ENCODE measurements at places on chromosomes 2 and 18.

DNA sequence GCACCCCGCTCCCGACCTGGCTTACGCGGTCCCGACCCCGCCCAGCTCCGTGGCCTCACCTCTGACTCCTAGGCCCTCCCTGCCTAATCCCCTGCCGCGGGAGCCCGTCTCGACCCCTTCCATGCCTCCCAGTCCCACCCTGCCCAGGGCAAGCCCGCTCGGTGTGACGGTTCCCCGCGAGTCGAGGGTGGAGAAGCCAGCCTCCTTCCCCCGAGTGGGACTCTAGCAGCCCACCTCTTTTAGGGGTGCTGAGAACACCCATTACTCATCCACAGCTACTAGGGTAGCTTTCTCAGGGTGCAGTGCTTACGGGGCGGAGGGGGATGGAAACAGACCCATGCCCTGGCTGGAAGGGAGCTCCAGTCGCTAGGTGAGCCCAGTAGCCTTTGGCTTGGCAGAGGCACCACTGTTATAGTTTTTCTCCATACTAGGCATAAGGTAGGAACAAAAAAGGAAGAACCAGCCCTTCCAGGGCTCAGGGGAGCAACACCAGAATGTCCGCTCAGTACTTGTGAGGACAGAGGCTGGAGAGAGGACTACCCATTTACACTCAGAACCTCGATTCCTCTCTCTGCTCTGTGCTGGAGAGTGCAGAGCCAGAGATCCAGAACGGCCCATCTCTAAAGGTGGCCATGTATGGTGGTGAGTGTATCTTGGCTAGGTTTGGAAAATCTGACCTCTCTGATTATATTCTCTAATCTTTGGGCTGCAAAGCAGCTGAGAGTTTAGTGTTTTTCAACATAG, 606 bp downstream of the AGBL5 start:
- no peak for DNase-seq

DNA sequence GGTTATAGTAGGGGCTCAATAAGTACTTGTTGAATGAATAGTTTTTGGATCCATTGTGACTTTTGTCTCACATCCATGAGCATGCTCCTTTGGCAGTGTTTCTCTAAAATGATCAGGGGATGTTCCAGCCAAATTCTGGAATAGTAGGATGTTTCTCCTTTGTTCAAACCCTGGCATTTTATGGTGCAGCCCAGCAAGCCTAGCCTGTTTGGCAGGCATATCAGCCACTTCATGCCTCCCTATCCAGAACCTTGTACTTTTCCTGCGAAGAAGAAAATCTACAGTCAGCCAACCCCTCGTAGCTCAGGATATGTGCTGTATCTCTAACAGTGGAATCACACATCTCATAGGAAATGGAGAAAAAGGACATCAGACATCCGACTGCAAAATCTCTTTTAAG, 27.1 kb upstream of the RPRD1A start:
- no peak for DNase-seq

DNA sequence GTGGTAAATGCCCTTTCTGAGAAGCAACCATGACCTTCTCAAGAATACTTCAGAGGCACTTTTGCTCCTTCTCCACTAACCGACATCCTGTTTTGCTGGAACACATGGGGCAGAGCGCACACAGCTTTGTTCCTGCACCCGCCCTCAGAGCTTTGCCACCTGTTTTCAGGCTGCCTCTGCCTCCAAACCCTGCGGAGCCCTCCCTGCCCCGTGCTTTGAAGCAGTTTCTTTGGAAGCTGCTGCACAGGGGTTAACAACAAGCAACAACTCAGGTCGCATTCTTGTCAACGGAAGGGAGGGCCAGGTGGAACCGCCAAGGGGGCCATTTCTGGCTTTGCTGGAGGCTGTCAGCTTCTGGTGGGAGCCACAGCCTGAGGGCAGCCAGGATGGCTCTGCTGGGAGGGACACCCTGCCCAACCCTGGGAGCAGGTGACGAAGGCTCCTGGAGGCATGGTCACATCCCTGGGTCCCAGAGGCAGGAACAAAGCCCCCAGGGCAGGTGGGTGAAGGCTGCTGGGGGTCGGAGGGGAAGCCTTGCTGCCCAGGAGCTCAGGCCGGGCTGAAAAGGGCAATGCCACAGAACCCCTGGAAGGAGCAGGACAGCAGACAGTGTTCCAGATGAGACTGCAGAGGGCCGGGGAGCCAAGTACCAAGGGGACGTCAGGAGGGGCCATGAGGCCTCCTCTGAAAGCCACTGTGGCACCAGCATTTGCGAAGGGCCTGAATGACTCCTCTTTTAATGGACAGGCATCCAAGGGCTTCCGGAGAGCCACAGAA, 46.8 kb downstream of the MRPS5 start:
- peak; percentile 63 for DNase-seq

DNA sequence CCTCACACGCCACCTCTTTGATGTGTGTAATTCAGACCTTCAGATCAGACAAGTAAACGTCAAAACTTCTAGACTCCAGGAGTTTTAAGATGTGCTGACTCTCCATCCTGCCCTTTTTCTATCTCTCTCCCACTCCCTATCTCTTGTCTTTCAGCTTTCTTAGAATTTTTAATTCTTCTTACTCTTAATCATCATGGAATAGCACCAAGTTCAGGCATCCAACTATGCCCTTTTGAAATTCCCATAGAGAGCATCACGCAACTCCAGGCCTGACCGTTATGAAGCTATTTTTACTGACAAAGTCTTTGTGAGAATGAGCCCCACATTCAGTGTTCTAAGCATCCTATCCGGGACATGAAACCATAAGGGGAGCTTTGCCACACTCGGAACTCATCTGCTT, 62.6 kb downstream of the CTAGE1 start:
- DNase-seq = no peak

- no peak for DNase-seq
Measured at GRCh38 chr2:239313776-239314175, 87.0 kb downstream of the HDAC4 start.

DNA sequence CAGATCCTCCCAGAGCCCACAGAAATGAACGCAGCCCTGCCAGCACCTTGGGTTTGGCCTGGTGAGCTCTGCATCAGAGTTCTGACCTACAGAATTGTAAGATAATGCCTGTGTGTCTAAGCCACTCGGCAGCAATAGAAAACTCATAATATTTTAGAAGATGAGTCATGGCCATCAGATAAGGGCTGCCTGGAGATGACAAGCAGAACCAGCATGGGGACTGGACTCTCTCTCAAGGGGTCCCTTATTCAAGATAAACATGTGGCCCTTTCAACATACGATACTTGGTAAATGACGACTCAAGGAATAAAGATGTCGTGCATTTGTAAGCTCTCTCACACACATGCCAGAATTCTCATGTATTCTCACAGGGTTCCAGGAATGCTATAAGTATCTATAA, 8.5 kb upstream of the AGAP1 start:
- no peak for DNase-seq

GRCh38 chr2:173119069-173119807, 43.6 kb downstream of the MAP3K20 start:
- DNase-seq = no peak

DNA sequence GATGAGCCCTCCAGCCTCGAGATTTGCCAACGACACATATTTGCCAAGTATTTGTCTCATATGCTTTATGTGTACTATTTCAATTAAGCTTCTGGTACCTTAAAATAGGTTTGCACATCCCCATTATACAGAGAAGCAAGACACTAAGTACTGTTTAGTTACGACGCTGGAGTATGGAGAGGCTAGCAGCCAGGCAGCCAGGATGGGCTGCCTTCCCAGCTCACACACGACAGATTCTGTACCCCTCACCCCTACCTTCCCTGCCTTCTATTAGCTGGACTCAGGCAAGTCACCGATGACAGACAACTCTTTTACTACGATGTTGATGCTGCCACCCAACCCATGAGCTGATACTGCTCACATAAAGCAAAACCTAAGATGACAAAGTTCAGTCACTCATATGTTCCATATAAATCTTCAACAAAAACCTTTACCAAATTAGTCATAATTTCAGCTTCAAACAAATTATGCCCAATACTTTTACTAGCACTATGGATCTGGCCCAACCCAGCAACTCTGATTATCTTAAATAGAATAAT, 17.0 kb downstream of the PDIA6 start:
- DNase-seq = no peak

- DNase-seq = no peak
Measured at GRCh38 chr2:29628862-29629261, 292.5 kb downstream of the ALK start.

DNA sequence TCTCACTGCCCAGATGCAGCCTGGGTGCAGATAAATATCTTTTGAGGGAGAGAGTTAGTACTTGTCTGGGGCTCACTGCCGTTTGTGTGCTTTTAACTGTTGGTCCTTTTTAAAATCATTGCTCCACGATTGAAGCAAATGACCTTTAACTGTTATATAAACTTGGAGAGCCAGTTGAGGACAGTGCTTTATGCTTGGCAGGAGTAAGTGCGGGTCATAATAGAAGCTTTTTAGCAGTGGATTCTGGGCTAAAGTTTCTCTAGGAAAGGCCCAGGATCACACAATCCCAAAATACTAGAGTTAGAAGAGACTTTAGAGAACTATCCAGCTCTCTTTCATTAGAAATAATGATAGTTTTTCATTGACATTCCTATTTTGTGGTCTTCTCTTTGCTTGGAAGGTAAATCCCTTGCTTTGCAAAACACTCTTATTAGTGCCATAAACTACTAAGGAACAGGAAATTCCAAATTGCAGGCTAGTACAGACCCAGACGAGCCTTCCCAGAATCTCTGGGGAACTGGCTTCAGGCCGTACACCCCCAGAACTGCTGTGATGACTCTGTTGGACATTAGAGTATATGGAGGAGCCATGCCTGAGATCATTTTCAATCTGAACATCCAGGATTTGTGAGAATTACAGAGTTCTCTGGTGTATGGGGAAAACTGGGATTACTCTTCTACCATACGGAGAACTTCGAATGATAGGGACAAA, 19.1 kb downstream of the LIMS1 start:
- no peak for DNase-seq

DNA sequence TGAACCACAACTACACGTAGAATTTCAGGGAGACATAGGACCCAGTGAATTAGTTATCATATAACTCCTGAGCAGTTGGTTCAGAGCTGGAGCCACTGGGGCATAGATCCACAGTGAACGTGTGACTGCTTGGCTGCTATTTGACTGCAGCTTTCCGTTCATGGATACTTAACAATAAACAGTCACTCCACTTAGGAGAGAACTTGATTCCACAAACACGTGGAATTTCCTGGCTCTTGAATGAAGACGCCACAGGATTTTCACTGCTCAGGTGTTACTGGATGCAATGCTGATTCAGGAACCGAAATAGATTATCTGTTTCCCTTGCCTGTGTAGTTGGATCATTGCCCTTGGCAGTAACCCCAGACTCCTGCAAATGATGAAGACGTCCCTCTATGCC, 679.1 kb upstream of the ZEB2 start:
- DNase-seq = no peak

- DNase-seq = no peak
Measured at GRCh38 chr2:239910851-239911640, 114.1 kb downstream of the NDUFA10 start.

- no peak for DNase-seq
Measured at GRCh38 chr2:216236486-216236885, 127.3 kb downstream of the XRCC5 start.

- DNase-seq = no peak
Measured at GRCh38 chr2:136242100-136242499, 124.2 kb upstream of the CXCR4 start.

DNA sequence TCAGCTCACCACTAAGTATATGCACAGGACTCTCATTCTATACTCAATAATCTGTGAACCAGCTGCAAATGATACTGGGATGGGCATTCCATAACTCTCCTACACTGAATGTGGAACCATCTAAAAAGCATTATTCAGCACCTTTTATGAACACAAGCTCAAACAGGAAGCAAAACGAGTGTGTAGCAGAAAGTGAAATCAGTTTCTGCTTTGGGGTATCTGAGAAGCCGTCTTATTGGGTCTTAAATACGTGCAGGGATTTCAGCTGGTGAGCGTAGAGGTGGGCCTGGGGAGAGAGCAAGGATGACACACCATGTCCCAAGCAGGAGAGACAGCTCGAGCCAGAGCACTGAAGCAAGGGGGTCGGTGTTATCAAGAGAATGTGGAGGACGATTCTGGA, 120.0 kb upstream of the TTN start:
- no peak for DNase-seq

- no peak for DNase-seq
Measured at GRCh38 chr2:86027922-86028765, 77.5 kb downstream of the POLR1A start.

GRCh38 chr18:58045242-58046092, 1.4 kb downstream of the NEDD4L start:
- DNase-seq = peak; percentile 13

DNA sequence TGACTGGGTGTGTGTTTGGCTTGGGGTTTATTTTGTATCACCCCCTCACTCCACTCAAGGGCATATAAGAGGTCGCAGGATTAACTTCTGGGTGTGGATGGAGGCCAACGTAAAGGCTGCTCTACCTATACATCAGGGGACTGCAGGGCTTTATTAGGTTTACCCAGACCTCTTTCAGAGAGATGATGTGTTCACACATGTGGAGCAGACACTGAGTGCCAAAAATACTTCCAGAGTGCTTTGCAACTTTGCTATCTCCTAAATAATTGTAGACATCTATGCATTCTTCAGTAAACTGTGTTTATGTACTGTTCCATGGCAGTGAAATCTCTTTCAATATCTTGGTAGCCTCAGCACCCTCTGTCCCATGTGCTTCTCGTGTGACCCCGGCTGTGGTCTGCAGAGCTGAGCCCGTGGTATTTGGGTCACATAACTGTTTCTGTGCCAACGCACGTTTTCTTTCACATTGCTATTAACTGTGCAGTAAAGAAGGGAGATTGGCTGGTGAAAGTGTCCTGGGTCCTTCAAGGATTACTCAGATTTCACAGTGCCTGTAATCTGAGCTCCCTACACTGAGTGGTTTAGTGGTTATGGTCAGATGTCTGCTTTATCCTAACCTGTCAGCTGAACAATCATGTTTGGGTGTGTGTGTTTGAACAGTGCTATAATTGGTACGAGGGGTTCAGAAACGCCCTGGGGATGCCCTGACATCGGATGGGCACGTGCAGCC, 208.1 kb downstream of the VAPA start:
- DNase-seq = no peak

GRCh38 chr2:28506112-28506910, 10.5 kb downstream of the PLB1 start:
- DNase-seq = no peak

DNA sequence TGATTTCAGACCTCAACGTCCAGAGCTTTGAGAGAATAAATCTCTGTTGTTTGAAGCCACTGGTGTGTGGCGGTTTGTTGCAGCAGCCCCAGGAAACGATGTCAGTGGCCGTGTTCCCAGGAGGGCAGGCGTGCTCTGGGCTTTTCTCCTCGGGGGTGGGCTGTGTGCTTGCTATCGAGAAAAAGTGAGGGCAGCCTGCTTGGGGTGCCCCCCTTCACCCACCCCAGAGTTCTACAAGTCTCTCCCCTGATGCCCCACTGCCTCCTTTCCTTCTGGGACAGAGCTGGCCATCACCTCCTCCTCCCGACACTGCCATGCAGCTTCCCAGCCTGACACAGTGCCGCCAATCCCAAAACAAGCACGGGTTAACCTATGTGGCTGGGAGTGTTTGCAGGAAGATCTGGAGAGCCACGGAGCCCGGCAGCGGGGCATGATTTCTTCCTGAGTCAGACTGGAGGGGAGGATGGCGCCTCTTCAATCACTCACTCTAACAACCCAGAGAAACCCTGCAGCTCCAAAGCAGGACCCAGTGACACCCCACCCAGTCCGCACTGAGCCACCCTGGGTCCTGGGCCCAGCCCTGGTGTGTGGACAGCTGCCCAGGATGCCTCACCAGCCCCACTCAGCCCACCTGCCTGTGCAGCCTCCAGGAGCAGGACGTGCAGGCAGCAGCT, 213.7 kb upstream of the RAB6C start:
- no peak for DNase-seq

All from stimulated activated CD8-positive, alpha-beta memory T cell treated with anti-CD3 and anti-CD28 coated beads, Interleukin-4, amount 100 ng/mL, for 1 hour (primary cell).